ENCODE measurements at places on chromosomes 7 and 10. TPM values are rescaled to one million over a fixed set of nuclear protein-coding genes. Genes with fewer than 3 reads are reported as not detected.

DNA sequence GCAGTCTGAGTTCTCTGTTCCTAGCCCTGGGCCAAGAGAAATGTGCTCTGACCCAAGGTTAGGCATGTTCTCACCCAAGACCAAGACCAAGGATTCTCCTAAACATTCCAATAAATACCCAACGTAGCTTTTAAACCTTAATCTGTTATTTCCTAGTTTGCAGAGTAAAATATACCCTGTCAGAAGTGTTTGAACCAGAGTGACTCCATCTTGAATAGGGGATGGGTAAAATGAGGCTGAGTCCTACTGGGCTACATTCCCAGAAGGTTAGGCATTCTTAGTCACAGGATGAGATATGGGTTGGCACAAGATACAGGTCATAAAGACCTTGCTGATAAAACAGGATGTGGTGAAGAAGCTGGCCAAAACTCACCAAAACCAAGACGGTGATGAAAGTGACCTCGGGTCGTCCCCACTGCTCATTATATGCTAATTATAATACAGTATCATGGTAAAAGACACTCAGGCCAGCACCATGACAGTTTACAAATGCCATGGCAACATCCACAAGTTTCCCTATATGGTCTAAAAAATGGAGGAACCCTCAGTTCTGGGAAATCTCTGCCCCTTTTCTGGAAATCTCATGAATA lies 27.7 kb downstream of the PLXNA4 start:
- no peak for DNase-seq

- no peak for DNase-seq
Measured at GRCh38 chr10:81875467-81876252, 666 bp downstream of the NRG3 start.

FAM25C gene
- total RNA-seq = not detected

DNA sequence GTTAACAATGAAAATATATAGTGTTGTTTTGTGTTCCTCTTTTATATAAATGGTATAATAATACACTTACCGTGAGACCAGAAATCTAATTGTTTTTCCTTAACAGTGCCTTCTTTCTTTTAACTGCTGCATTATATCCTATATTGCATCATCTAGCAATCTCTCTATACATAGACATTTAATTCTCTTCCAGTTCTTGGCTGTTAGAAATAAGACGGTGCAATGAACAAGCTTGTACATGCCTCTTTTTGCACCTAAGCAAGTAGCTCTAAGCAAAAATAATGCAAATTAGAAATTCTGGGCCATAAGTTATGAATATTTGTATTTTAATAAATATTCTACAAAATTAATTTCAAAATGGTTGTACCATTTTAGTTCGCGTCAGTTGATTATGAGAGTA lies 55.9 kb upstream of the AHR start:
- DNase-seq = no peak

- no peak for DNase-seq
Measured at GRCh38 chr10:95480102-95480900, 80.9 kb downstream of the SORBS1 start.

RASSF4 gene
- total RNA-seq = 1.8 TPM

- no peak for DNase-seq
Measured at GRCh38 chr10:2137549-2138174, 400.3 kb upstream of the ADARB2 start.

DNA sequence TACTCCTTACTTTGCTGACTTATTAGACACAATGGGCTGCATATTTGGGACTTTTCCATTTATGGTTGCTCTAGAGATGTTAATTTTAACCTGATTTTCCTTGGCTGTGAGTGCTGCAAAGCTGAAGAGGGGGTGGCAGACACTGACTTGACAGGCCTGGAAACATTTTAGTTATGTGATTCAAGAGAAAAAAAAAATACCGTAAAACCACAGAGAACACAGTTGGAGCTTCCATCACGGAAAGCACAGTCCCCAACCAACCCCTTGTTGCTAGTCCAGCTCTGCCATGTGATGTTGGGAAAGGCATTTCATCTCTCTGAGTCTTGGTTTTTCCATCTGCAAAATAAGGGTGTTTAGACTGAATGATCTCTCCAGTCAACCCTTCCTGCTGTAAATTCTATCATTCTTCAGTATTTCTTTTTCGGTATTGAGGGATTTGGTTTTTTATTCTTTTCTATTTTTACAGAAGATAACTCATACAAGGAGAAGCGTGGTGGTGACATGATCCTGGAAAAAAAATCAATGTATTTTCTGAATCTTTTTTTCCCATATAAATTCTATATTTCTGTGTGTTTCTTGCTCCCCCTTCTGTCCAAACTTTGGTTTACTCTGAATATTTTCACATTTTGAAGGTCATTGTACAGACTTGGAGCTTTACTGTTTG lies 246.1 kb downstream of the REEP3 start:
- DNase-seq = no peak

DNA sequence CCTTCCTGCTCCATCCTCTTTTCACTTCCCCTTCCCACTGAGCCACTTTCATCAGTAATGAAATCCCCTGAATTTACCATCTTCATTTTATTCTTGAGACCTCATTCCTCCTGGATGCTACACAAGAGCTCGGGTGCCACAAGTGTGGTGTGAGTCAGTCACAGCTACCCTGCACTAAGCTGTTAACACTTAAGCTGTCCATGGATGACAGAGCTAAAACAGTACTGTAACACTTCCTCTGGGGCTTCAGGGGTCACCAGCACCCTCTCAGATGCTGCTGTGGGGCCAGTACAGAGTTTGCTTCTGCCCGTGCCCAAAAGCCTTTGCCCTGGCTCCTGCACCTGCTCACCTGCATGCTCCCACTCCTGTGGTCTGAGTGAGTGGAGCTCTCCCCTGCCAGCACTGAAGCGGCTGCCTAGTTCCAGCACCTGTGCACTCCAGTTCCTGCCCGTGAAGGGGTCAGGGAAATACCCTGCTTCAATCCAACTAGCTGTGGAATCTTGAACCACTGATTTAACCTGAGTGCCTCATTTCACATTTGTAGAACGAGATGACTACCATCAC lies 71.9 kb downstream of the POT1 start:
- no peak for DNase-seq

GRCh38 chr10:26682931-26683330 lies 14.6 kb upstream of the PDSS1 start:
- DNase-seq = peak; percentile 67

GRCh38 chr7:43533801-43534479 lies 49.0 kb upstream of the STK17A start:
- no peak for DNase-seq

OR2A12 gene
- not detected for total RNA-seq

- peak; percentile 11 for DNase-seq
Measured at GRCh38 chr7:142375710-142376313, 118.0 kb upstream of the PRSS58 start.

- no peak for DNase-seq
Measured at GRCh38 chr10:113872139-113873030, 17.9 kb downstream of the NHLRC2 start.

DNA sequence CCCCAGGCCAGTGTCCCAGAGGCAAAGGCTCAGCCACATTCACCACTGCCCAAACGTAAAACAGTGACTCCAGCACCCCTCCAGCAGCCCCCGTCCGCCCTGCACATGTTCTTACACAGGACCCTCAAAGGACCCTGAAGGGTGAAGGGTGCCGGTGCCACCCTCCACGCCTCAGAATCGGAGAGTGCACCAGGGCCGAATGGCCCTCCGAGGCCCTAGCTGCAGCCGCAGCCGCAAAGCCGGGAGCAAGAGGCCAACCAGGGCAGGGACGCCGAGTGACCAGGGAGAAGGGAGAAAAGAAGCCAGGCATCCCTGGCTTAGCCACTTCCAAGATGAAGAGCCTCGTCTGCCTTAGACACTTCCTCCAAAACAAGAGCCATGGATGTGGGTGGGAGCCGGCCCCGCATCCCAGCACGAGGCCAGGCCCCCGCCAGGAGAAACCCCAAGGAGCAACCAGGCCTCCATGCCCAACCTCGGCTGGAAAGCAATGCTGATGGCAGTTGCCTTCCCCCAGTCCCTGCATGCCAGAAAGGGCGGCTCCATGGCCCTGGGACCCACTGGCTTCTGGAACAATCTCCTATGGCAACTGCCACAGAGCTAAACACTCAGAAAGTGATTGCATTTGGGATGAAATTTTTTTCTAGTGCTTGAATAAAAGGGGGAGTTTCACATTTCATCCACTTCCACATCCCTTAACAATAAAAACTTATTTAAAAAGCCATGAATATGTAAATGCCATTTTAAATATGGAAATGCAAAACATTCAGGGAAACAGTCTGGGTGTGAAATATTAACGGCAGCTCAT lies 92.3 kb downstream of the MAD1L1 start:
- no peak for DNase-seq

DNA sequence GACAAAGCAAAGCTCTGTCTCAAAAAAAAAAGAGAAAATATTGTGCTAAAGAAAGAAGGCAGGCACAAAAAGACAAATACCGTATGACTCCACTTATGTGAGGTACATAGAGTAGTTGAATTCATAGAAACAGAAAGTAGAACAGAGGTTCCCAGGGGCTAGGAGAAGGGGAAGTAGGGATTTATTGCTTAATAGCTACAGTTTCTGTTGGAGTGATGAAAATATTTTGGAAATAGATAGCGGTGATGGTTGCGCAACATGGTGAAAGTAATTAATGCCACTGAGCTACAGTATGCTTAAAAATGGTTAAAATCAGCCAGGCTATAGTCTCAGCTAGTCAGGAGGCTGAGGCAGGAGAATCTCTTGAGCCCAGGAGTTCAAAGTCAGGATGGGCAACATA lies 18.5 kb upstream of the NPFFR1 start:
- DNase-seq = no peak

GRCh38 chr7:104923010-104923421 lies 91.0 kb upstream of the KMT2E start:
- peak; percentile 79 for DNase-seq

DNA sequence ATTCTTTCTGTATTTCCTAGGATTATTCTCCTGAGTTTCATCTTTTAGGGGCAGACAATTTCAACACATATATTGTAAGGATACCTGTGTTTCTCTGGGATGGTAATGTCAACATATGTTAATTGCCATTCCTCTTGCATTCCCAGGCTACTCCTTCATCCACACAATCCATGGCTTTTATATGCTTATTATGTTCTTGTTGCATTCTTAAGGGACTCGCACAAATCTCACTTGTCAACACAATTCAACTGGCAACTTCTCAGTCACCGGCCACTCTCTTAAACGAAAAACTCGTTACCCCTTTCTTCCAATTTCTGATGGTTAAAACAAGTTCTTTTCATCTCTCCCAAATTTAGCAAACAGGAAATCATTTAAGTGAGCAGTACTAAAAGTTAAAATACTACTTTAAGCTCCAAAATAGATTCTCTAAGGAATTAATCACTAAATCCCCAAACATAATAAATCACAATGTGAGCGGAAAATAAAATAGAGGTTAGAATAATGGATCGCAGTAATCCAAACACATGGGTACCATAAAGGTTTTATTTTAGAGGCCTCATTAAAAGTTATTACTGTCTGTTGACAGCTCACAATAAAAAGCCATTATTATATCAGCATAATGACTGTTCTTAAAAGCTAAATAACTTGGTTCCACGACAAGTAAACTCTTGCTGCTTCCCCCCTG lies 223.2 kb downstream of the ELMO1 start:
- DNase-seq = no peak

Data from CD4-positive, alpha-beta memory T cell (primary cell).